T-helper 2 cell treated with Interferon-gamma antibody and Interleukin-4, amounts not matched to agents 5 μg/mL and 100 μg/mL, for 36 hours (primary cell): ENCODE measurements at places on chromosomes 13 and 19.

- H3K36me3 ChIP-seq: no peaks in the 10 kb centered on the region
- DNase-seq: no peak
- H3K27ac ChIP-seq: peak overlapping the region; percentile 21
Observed at GRCh38 chr19:18488403-18488723, 33.5 kb downstream of the ELL start.

GRCh38 chr19:31553846-31554215 lies 204.6 kb upstream of the TSHZ3 start:
- no peaks in the 10 kb centered on the region for H3K4me1 ChIP-seq
- H3K36me3 ChIP-seq: no peaks in the 10 kb centered on the region
- no peak overlapping the region for H3K4me3 ChIP-seq
- no peak for DNase-seq

DNA sequence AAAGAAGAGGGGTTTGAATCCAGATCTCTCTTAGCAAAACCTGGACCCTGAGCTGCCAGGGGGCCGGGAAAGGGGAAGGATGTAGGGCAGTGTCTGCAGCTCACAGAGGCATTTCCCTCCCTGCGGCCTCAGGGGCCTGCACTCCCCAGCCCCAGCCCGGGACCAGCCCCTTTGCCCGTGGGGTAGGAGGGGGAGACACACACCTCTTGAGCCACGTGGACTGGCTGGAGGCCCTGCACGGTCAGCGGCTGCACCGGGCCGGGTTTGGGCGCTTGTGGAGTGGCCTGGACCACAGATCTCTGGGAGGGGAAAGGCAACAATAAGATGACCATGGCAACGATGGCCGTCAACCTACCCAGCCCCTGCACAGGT lies 26.9 kb downstream of the RFX1 start:
- no peak overlapping the region for H3K27ac ChIP-seq
- H3K4me3 ChIP-seq: no peak overlapping the region
- no peak for DNase-seq
- H3K27me3 ChIP-seq: no peaks in the 10 kb centered on the region
- H3K36me3 ChIP-seq: peaks cover 5% of the 10 kb centered on the region

GRCh38 chr19:54424660-54425381 lies 9.6 kb downstream of the TTYH1 start:
- H3K27ac ChIP-seq: no peak overlapping the region
- no peak overlapping the region for H3K4me3 ChIP-seq
- no peaks in the 10 kb centered on the region for H3K36me3 ChIP-seq
- no peak for DNase-seq
- H3K27me3 ChIP-seq: peaks cover 6% of the 10 kb centered on the region

GRCh38 chr13:93227878-93228642 lies 1.5 kb downstream of the GPC6 start:
- peaks cover 36% of the 10 kb centered on the region for H3K27me3 ChIP-seq
- H3K27ac ChIP-seq: no peak overlapping the region
- no peaks in the 10 kb centered on the region for H3K36me3 ChIP-seq
- no peaks in the 10 kb centered on the region for H3K4me1 ChIP-seq
- no peak overlapping the region for H3K4me3 ChIP-seq

- H3K36me3 ChIP-seq: no peaks in the 10 kb centered on the region
- no peaks in the 10 kb centered on the region for H3K4me1 ChIP-seq
- H3K27me3 ChIP-seq: no peaks in the 10 kb centered on the region
Observed at GRCh38 chr19:16801600-16802013, 27.6 kb upstream of the SIN3B start.

GRCh38 chr13:49098771-49099512 lies 121.2 kb upstream of the MLNR start:
- no peaks in the 10 kb centered on the region for H3K36me3 ChIP-seq
- H3K4me1 ChIP-seq: peaks cover 3% of the 10 kb centered on the region
- no peak for DNase-seq

- peaks cover 14% of the 10 kb centered on the region for H3K4me1 ChIP-seq
- no peak overlapping the region for H3K4me3 ChIP-seq
- no peak overlapping the region for H3K27ac ChIP-seq
- peaks cover 38% of the 10 kb centered on the region for H3K27me3 ChIP-seq
- no peaks in the 10 kb centered on the region for H3K36me3 ChIP-seq
- DNase-seq: no peak
Observed at GRCh38 chr19:45593520-45593919, 8.5 kb downstream of the GPR4 start.

- peaks cover 10% of the 10 kb centered on the region for H3K4me1 ChIP-seq
- no peak overlapping the region for H3K4me3 ChIP-seq
- H3K36me3 ChIP-seq: peaks cover 5% of the 10 kb centered on the region
- no peaks in the 10 kb centered on the region for H3K27me3 ChIP-seq
Observed at GRCh38 chr19:42088471-42089190, 12.7 kb downstream of the ZNF574 start.

DNA sequence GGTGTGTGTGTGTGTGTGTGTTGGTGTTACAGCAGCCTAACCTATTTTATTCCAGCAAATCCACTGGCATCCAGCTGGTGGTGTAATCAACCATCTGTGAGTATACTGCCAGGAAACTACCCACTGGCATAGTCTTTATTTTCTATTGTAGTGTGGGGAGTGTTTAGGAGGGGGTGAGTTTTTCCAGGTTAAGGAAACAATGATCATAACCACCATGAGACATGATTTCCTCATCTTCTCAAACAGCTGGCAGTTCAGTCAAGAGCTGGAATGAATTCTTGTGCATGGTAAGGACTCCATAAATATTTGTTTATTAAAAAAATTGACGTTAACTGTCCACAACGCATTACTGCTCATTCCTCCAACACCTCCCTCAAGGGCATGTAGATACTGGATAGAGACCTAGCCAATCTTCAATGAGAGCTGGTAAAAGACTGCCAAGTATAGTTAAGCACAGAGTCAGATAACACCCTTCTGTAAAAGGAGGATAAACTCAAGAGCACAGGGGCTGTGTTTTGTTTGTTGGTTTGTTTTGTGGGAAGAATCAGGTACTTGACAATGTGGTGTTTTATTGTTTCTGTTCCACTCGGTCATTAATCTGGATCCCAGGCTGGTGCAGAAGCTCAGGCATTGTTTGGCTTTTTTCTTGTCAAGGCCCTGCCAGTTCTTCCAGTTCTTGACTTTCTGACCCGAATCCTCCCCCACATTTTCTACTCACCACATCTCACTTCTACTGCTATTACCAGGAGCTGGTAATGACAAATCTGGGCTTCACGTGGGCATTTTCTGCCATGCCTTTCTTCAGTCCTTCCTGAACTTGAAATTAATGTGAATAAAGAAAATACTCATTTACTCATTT lies 31.6 kb upstream of the SLC46A3 start:
- H3K27ac ChIP-seq: no peak overlapping the region
- H3K4me1 ChIP-seq: peaks cover 23% of the 10 kb centered on the region
- DNase-seq: no peak
- no peak overlapping the region for H3K4me3 ChIP-seq

DNA sequence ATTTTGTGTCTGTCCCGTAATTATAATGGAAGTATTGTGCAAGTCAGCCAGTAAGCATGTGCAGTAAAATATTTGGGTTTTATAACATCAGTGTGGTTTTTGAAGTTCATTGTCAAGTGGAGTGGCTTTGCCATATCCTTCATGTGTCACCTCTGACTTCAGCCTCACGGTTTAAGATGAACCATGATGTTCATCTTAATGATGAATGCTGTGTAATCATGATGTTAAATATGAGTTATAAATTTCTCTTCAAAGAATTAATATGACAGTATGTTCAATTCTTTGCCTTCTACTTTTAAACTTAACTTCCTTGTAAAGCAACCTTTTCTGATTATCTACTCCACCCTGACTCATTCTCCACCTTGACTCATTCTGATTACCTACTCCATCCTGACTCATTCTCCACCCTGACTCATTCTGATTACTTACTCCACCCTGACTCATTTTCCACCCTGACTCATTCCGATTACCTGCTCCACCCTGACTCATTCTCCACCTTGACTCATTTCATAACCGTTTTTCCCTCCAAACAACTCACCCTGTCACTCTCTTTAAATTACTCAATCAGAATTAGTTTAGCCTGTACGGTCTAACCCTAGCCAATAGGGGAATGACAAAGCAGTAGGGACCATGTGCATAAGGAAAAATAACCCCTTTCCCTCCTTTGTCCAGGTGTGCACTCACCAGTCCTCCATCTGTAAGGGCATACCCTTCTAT lies 50.3 kb upstream of the ANKRD10 start:
- peaks cover 24% of the 10 kb centered on the region for H3K36me3 ChIP-seq
- H3K4me1 ChIP-seq: peaks cover 23% of the 10 kb centered on the region
- H3K4me3 ChIP-seq: peak overlapping the region; percentile 1
- H3K27me3 ChIP-seq: peaks cover 2% of the 10 kb centered on the region
- DNase-seq: peak; percentile 72

GRCh38 chr13:80559944-80560343 lies 219.0 kb upstream of the SPRY2 start:
- no peaks in the 10 kb centered on the region for H3K4me1 ChIP-seq
- no peak overlapping the region for H3K4me3 ChIP-seq
- H3K27ac ChIP-seq: no peak overlapping the region
- H3K27me3 ChIP-seq: no peaks in the 10 kb centered on the region
- no peaks in the 10 kb centered on the region for H3K36me3 ChIP-seq

DNA sequence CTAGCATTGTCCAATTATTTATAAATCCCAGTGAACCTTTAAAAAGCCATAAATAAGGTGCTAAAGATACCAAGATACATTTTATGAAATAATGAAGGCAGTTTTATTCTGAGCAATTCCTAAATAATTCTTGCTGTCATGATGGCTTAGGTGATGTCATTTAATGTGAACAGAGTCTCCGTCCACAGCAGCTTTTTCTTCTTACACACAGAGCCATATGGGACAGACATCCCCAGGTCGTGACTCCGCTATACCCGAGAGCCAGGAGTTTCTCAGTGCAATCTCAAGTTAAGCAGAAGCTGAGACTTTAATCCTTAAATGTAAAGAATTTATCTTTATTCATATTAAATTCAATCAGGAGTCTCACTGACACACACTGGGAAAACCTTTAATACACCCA lies 29.7 kb downstream of the EFNB2 start:
- DNase-seq: no peak
- no peak overlapping the region for H3K27ac ChIP-seq
- H3K4me3 ChIP-seq: no peak overlapping the region
- H3K27me3 ChIP-seq: peaks cover 12% of the 10 kb centered on the region
- H3K36me3 ChIP-seq: no peaks in the 10 kb centered on the region

DNA sequence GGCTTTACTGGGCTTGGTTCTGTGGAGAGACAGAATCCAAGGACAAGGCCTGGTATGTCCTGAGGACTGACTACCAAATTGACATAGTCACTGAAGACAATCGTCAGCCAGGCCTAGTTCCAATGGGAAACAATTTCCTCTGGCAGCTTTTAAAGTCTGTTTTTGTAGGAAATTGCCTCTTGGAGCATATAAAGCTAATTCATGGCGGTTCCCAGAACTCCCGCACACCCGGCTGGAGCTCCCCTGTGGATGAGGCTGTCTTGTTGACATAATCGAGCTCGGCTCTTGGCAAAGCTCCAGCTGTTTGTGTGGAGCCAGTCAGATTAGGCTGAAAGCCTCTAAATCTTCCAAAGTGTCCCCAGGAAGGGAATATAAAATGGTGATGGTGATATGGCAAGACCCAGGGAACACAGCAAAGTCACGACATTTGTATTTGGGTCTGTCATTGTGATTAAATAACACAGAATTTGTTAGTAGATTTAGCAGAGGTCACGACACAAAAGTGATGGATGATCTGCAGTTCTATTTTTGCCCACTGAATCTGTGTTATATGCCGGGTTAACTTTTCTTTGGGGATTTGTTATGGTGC lies 395.0 kb downstream of the PCDH9 start:
- DNase-seq: no peak
- H3K27me3 ChIP-seq: no peaks in the 10 kb centered on the region
- H3K4me3 ChIP-seq: no peak overlapping the region
- H3K36me3 ChIP-seq: no peaks in the 10 kb centered on the region
- no peak overlapping the region for H3K27ac ChIP-seq
- H3K4me1 ChIP-seq: no peaks in the 10 kb centered on the region

DNA sequence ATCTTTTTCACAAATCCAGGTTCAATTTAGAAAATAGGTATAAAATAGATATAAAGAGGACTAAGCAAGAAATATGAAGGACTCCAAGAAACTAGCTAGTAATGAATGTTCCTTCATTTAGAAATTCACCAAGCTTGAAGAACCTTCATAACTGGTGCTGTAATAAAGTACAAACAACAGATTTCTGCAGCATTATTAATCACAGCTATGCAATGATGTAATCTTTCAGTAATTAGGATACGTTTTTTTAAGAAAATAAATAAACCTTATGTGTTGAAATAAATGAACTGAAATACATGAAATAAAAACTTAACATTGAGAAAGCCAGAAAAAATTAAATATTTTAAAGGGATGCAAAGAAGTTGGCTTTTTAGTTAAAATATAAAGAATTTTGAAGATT lies 236.1 kb downstream of the RGCC start:
- H3K36me3 ChIP-seq: peaks cover 8% of the 10 kb centered on the region
- H3K27ac ChIP-seq: no peak overlapping the region
- no peaks in the 10 kb centered on the region for H3K27me3 ChIP-seq
- H3K4me1 ChIP-seq: peaks cover 3% of the 10 kb centered on the region

- peaks cover 6% of the 10 kb centered on the region for H3K27me3 ChIP-seq
- H3K36me3 ChIP-seq: no peaks in the 10 kb centered on the region
- DNase-seq: no peak
- H3K4me1 ChIP-seq: peaks cover 7% of the 10 kb centered on the region
Observed at GRCh38 chr19:42568006-42568405, 26.7 kb downstream of the CEACAM8 start.

DNA sequence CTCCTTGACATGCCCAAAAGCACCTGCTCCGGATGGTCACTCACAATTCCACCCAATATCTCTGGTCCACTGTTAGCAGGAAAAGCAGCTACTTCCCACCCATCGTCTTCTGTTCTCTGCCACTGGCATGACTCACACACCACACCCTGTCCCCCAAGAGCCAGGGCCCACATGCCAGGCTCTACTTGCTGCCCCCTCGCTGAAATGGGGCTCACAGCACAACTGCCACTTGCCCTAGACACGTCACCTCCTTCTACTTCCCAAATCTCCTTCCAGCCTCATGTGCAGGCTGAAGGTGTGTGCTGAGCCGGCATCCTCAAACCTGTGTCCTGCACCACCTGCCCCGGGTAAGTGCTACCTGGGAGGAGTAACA lies 65.0 kb downstream of the TBC1D4 start:
- H3K27ac ChIP-seq: no peak overlapping the region
- no peak for DNase-seq
- H3K4me3 ChIP-seq: no peak overlapping the region
- H3K27me3 ChIP-seq: peaks cover 2% of the 10 kb centered on the region

DNA sequence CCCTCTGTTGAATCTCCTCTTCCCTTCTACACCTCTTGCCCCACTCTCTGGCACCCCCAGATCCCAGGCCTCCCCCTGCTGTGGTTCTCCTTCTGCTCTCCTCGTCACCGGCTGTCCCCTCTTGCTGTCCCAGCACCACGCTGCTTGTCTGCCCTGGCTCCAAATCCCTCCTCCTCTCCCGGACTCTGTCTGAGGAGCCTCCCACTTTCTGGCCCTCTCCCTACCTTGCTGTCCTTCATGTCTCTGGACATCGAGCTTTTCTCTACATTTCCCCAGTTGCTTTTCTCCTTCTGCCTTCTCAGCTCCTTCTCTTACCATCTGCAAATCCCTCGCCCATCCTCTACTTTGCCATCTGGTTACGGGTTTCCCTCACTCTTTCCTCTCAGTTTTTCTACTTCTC lies 1.2 kb downstream of the ZNF347 start:
- peaks cover 43% of the 10 kb centered on the region for H3K36me3 ChIP-seq
- H3K4me3 ChIP-seq: peak overlapping the region; percentile 79
- peak overlapping the region; percentile 38 for H3K27ac ChIP-seq
- H3K4me1 ChIP-seq: peaks cover 8% of the 10 kb centered on the region
- no peaks in the 10 kb centered on the region for H3K27me3 ChIP-seq
- DNase-seq: no peak
